Lung (tissue), 17 donors: ENCODE measurements at places on chromosomes 6 and 20. TPM values are rescaled to one million over a fixed set of nuclear protein-coding genes. Genes with fewer than 3 reads are reported as not detected.
A peak's percentile ranks its signal among the peaks of the same experiment; 100 is the strongest.

GSTA3 gene
- total RNA-seq: 5.8 TPM

HRH3 gene
- not detected for total RNA-seq

MUCL3 gene
- 0.51 TPM for total RNA-seq

DNA sequence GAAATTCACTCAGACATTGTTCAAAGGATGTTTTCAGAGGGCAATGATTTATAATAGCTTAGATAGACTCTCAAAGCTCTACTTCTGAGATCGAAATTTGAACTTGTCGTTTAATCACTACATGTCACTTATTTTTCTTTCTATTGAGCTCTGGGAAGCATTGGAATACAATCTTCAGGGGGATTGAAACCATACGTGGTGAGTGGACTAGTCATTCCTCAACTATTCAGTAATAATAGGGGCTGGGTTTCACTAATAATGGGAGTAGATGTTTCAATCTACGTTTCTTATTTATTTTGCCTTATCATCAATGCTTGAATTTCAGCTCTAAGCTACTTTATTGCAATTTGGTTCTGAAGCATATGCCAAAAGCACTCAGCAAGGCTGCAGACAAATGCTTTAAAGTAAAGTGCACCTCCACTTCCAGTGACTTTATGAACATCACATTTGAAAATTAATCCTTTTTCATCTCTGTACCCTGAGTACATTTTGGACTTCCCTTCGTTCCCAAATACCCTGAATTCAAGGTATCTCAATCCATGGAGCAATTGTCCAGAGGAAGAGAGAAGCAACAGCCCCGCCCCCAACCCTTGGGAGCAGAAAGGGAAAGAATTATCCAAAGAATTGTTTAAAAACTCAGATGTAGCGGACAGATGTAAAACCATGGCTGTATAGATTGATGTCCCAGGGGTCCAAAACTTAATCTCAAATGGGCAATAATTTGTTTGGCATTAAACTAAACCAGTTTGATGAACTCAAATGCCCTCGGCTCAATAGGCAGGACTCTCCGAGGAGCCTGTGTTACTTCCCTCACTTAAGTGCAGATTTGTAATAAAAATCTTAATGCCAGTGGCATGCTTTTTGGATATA, 68.1 kb downstream of the HFE start:
- DNase-seq: peak; percentile 49

DNA sequence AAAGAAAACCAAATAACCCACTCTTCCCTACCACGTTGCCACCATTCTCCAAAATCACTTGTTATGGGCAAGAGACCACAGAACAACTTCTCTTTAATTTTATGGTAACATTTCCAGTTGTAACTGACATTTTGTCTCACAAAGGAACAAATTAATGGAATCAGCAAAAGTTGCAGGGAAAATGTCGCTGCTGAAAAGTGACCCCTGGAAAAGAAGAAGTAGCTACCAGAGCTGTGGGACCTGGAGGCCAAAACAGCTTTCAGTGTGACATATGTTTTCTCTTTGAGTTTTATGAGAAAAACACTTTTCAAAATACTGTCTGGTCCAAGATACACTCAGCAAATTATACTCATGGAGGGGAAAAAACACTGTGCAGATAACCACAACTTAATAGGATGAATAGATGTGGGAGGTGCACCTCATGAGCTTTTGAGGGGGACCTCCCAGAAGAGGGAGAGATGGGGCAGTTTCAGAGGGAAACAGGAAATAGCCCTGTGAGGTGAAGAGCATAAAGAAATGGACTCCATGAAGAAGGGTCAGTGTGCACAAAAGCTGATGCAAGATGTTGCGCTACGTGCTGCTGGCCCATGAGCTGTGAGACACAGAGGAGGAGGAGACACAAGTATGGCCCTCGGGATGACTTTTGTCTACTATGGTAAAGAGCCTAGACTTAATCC, 87.3 kb downstream of the DTNBP1 start:
- no peak for DNase-seq

DNA sequence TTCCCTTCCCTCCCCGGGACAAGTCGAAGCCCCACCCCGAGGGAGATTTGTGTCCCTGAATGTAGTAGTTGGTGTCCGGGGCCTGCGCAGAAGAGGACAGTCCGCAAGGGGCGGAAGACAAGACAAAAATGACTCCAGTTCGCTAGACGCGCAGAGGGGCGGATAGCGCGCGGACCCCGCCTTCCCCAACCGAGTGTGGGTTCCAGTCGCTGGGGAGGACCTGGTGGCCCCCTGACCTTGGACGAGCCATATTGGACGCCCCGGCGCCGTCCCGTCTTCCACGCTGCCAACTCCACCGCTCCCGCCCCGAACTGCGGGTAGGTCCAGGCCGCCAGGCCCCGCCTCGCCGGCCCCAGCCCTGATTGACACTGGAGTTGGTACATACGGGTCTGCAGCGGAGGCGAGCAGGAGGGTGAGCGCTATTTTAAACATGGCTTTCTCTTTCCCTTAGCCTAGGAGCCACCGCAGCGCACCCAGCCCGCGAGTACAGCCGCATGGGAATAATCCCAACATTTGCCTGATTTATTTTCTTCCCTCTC, 802 bp downstream of the HMGN3 start:
- DNase-seq: peak; percentile 91

GRCh38 chr6:70210462-70210861, 92.4 kb downstream of the COL9A1 start:
- DNase-seq: no peak

- DNase-seq: peak; percentile 0
Measured at GRCh38 chr6:102944475-102944874, 1551.0 kb downstream of the GRIK2 start.

DNA sequence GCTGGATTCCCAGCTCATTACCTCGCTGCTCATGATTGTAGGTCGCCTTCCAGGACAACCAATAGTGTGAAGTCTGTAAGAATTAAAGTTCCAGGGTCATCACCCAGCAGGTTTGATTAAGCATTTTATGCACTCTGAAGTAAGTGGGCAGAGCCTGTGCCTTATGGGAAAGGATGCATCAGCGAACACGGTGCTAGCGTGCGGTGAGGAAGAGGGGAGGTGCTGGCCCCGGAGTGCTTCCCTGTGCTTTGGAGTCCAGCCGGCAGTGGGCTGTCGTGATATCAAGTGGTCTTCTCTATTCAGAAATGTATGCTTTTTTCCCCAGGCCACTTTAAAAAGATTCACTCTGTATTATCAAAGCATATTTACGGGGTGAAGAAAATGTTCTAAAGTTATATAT, 16.0 kb downstream of the DUSP22 start:
- DNase-seq: no peak

- DNase-seq: no peak
Measured at GRCh38 chr6:2945153-2945452, 26.3 kb downstream of the SERPINB6 start.

DNA sequence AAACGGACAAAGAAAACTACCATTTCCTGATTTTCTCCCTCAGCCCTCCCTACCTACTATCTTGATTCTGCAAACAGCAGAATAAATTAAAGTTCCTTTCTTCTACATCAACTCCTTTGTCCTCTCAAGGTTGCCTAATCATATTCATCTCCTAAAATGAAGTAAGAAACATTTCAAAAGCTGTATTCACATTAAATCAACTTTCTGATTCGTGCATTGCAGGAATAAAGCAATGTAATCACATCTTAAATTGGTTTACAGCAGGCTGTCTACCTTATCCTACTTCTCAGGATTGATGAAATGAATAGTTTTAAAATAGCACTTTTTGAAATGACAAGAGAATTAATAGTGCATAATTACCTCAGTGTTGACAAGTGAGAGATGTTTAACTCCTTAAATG, 25.1 kb downstream of the PRKN start:
- no peak for DNase-seq

- peak; percentile 89 for DNase-seq
Measured at GRCh38 chr6:108562503-108562993, 1.8 kb downstream of the FOXO3 start.

- no peak for DNase-seq
Measured at GRCh38 chr6:46926481-46926880, 4.7 kb upstream of the ADGRF5 start.
